ENCODE measurements at places on chromosomes 6 and 20.

- no peak for DNase-seq
Observed at GRCh38 chr20:48186915-48187314, 401.6 kb upstream of the SULF2 start.

- no peak for DNase-seq
Observed at GRCh38 chr20:20251317-20251716, 116.6 kb upstream of the INSM1 start.

DNA sequence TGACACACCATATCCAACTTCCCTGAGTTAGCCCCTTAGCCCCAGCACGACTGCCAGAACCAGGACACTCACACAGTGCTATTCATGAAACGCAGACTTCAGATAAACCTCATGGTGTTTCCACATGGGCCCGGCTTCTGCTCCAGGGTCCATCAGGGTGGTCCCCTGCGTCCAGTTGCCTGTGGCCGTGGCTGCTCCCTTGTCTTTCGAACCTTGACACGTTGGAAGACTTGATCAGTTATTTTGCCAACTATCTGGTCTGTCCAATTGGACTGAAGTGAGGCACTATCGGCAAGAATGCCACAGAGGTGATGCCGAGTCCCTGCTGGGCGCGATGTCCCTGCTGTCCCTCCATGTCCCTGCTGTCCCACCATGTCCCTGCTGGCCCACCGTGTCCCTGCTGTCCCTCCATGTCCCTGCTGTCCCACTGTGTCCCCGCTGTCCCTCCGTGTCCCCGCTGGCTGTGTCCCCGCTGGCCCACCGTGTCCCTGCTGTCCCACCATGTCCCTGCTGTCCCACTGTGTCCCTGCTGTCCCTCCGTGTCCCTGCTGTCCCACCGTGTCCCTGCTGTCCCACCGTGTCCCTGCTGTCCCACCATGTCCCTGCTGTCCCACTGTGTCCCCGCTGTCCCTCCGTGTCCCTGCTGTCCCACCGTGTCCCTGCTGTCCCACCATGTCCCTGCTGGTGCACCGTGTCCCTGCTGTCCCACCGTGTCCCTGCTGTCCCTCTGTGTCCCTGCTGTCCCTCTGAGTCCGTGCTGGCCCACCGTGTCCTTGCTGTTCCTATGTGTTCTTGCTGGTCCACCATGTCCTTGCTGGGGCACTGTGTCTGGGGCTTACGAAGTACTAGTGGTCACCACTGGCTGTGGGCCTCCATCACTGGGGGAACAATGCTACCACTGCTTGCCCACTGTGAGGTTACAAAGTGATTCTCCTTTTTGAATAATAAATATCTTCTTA lies 251.4 kb downstream of the DLL1 start:
- no peak for DNase-seq

DNA sequence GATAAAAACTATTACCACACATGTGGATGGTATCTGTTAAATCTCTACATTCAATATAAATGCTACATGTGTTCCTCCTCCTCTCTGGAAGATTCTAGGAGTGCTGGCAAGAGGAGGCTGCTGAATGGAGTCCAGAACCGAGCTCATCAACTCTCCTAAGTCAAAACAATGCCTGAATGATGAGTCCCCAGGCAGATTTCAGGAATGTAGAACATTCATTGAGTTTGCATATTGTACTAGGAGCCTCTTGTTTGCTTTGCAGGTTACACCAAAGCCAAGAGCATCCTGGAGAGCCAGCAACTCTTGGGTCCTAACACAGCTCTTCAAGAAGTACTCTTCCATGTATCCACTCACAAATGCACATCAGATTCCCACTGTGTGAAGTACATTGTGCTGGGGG lies 117.6 kb upstream of the UST start:
- DNase-seq = no peak

- DNase-seq = no peak
Observed at GRCh38 chr20:35319192-35319870, 27.1 kb upstream of the FAM83C start.

DNA sequence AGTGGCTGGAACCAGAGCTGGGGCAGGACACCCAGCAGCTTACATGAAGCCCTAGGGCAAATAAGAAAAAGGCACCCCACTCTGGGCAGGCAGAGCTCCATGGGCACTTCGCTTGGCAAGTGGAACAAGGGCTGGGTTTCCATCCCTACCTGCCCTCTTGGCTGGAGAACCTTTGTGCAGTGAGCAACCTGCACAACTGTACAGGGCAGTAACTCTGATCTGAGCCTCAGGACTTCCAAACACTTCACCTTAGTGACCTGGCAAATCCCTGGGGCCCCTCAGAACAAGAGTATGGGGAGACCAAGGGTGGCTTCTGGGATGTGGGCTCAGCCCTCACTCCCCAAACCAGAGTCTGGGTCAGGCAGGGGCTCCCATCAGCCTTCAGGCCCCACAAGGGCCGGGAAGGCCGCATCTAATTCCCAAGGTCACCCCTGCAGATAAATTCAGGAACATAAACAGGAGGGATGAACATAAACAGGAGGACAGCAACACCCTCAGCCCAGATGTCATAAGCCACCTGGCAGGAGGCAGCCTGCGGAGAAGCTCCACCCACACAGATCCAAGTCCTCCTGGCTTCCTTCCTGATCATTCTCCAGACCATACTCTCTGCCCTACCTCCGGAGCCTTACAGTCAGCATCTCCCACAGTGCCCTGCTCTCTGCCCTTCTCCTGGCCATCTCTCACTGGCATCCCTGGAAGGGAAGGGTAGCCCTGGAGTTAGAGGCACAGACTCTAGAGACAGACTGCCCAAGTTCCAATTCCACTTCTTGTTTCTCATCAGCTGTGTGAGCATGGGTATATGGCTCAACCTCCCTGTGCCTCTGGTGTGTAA lies 37.5 kb downstream of the HNF4A start:
- no peak for DNase-seq

- no peak for DNase-seq
Observed at GRCh38 chr6:122631571-122632249, 21.5 kb downstream of the PKIB start.

DNA sequence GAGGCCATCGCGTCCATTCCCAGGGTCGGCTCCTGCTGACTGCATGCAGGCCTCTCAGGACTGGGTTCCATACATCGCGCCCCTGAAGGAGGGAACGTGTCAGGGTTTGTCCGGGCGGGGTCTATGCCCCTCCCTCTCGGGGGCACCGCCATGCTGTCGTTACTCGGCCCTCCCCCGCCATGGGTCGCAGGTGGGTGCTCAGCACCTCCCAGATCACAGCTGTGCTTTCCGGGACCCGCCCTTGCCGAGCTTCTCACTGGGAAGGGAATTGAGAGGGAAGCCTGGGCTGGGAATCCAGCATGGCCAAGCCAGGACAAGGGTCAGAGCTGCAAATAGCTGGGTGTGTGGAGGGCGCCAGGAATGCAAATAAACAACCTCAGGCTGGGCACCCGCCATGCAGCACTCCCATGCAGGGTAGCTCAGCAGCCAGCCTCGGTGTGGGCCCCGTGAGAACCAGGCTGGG lies at the start of gene FRMD1:
Gene FRMD1, minus strand, starts transcription at position 270 of the 463 bp plus-strand sequence. Its CDS starts 118 bp downstream, at position 152.
- no peak for DNase-seq

DNA sequence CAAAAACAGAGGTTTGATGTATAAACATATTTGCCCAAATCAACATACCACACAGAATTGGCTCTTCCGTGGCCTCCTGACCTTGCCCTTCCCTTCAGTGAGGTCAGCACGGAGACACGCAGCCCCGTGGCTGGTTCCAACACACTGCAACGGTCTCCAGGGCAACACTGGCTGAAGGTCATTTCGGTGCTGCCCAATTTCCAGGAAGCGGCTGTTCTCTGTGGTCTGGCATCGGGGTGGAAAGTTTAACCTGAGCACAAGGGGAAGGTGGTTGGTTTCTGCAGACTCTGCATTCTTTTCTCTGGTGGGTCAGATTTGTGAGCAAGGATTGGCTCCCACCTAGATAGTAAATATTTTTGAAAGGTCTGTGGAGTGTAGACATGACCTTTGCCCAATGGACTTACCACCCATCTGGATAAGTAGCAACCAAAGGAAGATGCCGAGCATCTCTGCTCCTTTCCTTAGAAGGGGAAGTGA lies 177.6 kb upstream of the PHACTR1 start:
- DNase-seq = no peak

GRCh38 chr20:10447028-10447427 lies 11.9 kb downstream of the SLX4IP start:
- DNase-seq = peak; percentile 69

GRCh38 chr20:12294678-12295077 lies 377.0 kb downstream of the BTBD3 start:
- no peak for DNase-seq

DNA sequence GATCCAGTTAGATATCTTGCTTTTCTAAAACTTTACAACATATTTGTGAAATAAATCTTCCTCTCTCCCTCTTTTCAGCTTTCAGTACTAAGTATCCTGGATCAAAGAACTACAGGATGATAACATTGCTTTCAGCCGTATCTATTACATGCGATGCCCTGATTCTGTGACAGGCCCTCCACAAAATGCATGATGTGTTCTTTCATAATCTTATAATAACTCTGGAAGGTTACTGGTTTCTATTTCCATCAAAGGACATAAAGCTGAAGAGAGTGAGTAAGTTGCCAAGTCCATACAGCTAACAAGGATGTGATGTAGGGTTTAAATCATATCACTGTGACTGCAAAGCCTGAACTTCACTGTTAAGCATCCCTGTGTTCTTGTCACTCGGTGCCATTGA lies 62.9 kb upstream of the ADGRG6 start:
- DNase-seq = no peak

- DNase-seq = no peak
Observed at GRCh38 chr6:46325561-46326530, 155.1 kb upstream of the ENPP5 start.

GRCh38 chr20:31602779-31603441 lies 2.2 kb upstream of the ID1 start:
- DNase-seq = no peak

GRCh38 chr20:44759595-44759994 lies 13.9 kb downstream of the KCNK15 start:
- DNase-seq = no peak

DNA sequence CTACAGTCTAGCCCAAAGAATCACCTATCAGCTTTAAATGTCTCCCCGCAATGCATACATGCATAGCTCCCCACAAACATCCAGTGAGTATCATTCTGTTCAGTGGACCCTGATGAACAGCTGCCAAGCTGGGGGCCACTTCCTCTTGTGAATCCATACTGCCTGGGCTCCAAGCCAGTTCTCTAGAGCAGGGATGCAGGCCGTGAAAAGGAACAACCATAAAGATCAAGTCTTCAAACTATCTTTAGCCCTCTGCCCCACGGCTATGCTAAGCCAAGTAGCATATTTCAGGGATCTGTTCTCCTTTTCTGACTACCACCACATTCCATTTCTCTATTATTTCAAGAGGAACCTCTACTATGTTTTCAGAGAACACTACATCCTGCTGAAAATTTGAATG lies 191.7 kb upstream of the BTBD3 start:
- DNase-seq = no peak

GRCh38 chr6:68364271-68364805 lies 270.7 kb upstream of the ADGRB3 start:
- DNase-seq = no peak
